Stimulated activated CD8-positive, alpha-beta memory T cell treated with anti-CD3 and anti-CD28 coated beads, Interleukin-15, amount 100 ng/mL, for 4 hours (primary cell): ENCODE measurements at places on chromosomes 3 and 15.

DNA sequence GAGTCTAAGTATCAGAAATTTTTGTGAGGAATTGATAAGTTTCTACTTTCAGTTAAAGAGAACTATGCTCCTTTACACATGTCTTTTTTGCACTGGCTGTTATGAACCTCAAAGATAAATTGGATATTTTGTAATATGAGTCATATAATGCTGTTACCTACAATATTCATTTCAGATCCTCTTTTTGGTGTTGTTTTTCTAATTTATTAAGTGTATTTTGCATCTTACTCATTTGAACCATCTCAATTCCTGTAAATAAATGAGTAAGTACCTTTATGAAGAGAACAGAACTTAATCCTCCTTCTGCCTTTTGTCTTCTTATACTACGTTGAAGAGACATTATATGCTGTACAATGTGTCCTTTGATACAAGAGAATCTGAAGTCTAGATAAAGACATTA, 74.4 kb downstream of the ZIC1 start:
- no peak for DNase-seq

GRCh38 chr3:179473565-179473964, 22.3 kb upstream of the GNB4 start:
- no peak for DNase-seq

DNA sequence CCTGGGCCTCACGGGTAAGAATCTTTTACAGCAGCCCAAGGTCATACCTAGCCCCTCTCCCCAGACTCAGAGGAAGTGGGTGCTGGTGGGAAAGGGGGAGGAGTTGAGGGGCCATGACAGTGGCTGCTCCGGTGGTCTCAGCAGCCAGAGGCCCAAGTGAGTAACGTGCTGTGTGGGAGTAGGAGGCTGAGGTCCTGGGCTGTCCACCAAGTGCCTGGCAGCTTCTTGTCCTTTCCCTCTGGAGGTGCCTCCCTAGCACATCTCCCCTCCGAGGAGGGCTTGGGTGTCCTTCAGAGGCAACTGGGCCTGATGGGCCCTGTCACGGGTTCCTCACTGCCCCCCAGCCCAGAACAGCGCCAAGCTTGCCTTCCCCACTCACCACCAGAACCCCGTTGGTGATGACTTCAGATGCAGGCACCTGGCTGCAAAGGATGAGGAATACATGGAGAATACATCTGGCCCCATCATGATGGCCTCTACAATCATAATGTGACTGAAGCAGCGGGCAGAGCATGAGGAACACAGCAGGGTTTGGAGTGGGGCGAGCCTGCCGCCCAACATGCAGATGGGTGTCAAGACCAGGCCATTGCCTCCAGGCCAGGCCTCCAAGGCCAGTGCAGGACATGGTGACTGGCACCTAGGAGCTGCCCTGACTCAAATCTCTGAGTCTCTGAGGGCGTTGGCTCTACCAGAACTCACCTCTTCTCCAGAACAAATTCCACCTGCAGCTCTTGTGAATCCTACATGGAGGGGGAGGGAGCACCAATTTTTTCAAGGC, 3.3 kb downstream of the PLA2G4F start:
- no peak for DNase-seq

DNA sequence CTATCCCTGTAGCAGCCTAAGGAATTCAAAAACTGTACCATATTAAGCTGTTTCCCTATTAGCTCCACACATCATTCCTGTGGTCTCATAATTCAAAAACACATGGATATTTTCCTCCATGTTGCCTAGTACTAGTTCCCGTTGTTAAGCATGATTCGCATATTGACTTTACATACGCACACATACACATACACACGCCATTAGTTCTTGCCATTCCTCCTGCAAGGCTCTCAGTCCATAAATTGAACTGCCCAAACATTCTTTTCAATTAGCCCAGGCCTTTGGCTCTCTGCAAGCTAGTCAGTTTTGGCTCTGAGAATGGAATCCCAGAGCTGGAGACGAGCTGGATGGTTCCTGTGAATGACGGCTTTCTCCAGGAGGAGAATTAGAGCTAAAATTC, 57.2 kb upstream of the RAD18 start:
- no peak for DNase-seq
